Activated CD8-positive, alpha-beta memory T cell treated with anti-CD3 and anti-CD28 coated beads for 4 hours (primary cell): ENCODE measurements at places on chromosomes 4 and X.
A peak's percentile ranks its signal among the peaks of the same experiment; 100 is the strongest.

GRCh38 chr4:153934688-153935017 lies 145.8 kb upstream of the SFRP2 start:
- DNase-seq: no peak

- DNase-seq: no peak
Observed at GRCh38 chr4:100295792-100296191, 105.5 kb upstream of the DDIT4L start.

- no peak for DNase-seq
Observed at GRCh38 chr4:73661646-73662119, 41.4 kb upstream of the RASSF6 start.

DNA sequence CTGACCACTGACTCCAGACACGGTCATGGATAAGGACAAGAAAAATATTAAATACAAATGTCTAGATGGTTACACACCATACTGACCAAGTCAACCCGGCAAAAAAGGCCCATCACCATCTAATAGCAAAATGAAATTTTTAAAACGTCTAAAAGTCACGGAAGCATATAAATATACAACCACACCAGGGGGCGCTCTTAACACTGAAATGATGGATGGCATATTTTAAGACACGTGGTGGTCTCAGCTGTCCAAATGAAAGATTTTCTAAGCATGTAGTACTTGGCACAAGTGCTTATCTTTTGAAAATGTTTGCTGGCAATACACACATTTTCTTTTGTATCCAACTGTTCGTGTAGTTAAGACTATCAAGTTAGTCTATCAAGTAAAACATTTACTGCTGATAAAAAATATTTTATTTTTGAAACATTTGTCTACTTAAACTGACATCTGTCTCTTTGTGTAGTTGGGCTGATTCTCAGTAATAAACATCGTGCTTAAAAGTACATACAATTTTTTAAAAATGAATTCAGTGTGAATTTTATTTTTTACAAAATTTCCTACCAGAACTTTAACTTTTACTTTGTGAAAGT lies 64.6 kb downstream of the COX7B2 start:
- peak; percentile 2 for DNase-seq

DNA sequence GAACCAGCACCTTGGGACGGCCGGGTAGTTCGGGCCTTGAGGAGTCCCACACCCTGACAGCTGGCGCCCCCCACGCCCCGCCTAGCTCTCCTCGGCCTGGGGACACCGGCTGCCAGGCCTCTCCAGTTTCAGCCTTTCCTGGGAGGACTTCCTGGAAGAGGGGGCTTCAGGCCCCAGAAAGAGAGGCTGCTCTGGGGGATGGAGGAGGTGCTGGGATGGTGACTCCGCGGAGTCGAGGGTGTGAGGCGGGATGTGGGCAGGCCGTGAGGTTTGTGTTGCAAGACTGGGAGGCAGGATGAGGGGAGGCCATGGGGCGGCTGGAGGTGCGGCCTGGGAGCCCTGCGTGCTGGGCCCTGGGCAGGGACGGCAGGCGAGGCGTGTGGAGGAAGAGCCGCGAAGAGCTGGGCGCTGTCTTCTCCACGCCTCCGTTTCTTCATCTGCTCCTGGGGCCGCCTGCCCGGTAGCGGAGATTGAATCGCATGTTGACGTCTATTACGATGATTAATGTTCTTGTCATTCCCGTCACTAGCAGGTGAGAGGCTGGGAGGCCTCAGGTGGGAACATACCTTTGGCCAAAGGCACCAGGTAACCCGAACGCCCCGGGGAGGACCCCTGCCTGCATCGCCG lies 918 bp upstream of the FGFRL1 start:
- DNase-seq: no peak

- DNase-seq: no peak
Observed at GRCh38 chr4:1116838-1117237, 3.5 kb upstream of the RNF212 start.

DNA sequence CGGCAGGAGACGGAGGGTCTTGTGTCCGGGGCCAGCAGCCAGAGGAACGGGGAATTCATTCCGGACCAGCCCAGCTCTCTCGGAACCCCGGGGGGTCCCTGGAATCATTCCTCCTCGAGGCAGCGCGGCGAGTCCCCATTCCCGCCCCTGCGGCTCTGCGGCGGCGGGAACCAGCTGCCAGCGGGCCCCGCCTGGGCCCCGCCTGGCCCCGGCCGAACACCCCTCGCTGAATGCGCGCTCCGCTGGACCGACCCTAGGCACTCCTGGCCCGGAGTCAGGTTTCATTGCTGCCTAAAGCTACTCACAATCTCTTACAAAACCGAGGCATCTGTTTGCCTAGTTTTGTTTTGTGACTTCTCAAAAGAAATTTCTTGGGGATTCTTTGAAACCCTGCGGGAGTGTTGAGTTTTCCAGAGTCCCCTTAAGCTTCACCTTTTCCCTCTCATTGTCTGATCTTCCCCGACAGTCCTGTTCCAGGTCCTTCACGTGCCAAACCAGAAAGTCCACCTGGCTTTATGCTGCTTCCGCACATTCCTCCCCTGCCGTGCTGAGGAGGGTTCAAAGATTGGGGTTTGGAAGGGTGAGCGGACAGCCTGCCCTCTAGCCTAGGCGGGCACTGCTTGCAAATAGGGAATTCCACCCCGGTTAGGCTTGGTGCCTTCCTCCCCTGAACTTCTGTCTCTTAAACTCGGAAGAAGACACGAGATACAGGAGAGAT lies 789 bp downstream of the ARHGAP10 start:
- DNase-seq: no peak

GRCh38 chr4:80071604-80072227 lies 1.3 kb downstream of the ANTXR2 start:
- DNase-seq: no peak

DNA sequence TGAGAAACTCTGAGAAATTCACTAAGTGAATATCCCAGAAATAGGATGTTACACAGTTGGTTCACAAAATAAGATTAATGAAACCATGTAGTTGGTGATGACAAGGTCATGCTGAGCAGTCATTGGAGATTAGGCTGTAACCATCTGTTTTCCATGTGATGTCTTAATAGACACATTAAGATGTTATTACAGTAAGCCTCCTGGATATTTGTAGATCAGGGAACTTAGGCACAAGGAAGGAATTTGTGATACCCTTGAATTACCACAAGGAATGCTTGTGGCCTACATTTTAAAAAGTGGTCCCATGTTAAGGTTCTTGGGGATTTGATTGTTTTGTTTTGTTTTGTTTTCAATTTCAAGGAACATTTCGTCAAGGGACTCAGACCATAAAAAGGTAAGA lies 185.6 kb upstream of the BANK1 start:
- no peak for DNase-seq

GRCh38 chr4:53813998-53814397 lies 222.7 kb upstream of the LNX1 start:
- DNase-seq: no peak

GRCh38 chr4:165994701-165995100 lies 121.7 kb downstream of the TLL1 start:
- no peak for DNase-seq

- DNase-seq: no peak
Observed at GRCh38 chr4:156477636-156478035, 494.0 kb downstream of the PDGFC start.

DNA sequence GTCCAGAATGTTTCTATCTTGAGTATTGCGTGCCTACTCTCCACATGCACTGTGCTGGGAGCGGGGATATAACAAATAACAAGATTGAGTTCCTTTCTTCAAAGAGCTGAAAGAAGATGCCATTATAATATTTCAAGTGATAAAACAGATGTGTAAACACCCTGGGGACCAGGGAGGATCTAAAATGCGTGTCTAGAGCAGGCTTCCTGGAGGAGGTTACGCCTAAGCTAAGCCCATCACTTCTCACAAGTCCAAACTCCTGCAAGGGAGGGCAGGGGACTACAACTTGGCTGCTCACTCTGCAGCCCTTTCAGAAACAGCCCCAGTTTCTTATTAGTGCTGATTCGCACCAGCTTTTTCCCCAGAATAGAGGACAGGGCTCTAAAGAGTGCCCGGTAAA lies 21.5 kb downstream of the PTCHD1 start:
- no peak for DNase-seq

GRCh38 chr4:89270792-89271191 lies 36.8 kb downstream of the GPRIN3 start:
- no peak for DNase-seq

GRCh38 chr4:6122496-6122895 lies 77.9 kb downstream of the JAKMIP1 start:
- DNase-seq: no peak

DNA sequence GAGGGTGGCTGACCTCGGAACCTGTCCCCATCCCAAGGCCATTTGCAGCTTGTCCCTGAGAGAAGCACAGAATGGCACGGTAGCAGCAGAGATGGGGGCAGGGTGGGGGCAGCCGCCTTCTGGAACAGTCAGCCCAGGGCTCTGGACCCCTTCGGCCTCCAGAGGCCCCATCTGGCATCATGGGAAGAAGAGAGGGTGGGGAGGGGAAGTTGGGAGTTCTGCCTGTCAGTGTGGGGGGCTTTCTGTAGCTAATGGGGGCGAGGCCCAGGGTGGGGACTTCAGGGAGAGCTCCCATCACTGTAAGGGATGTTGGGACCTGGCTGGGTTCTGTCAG lies 62.9 kb upstream of the ADRA2C start:
- no peak for DNase-seq

GRCh38 chr4:11720292-11720691 lies 291.6 kb upstream of the HS3ST1 start:
- no peak for DNase-seq

DNA sequence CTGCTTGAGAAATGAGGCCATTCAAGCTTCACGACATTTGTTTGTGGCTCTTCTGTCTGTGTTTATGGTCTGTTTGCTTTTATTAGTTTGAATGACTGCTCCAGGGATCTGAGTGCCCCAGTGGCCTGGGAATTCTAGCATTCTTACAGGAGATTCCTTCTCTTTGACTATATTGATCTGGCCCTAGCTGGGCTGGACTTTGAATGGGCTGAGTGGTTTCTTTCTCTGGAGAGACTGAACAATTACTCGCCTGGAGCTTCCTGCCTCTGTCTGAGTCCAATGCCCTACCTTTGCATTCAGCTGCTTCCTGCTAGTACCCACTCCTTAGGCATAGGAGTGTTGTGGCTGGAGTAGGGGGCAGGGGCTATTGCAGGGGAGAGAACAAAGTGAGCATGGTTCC lies 51.2 kb upstream of the EDA start:
- DNase-seq: no peak

- DNase-seq: no peak
Observed at GRCh38 chrX:74178536-74178935, 125.4 kb upstream of the ZCCHC13 start.

DNA sequence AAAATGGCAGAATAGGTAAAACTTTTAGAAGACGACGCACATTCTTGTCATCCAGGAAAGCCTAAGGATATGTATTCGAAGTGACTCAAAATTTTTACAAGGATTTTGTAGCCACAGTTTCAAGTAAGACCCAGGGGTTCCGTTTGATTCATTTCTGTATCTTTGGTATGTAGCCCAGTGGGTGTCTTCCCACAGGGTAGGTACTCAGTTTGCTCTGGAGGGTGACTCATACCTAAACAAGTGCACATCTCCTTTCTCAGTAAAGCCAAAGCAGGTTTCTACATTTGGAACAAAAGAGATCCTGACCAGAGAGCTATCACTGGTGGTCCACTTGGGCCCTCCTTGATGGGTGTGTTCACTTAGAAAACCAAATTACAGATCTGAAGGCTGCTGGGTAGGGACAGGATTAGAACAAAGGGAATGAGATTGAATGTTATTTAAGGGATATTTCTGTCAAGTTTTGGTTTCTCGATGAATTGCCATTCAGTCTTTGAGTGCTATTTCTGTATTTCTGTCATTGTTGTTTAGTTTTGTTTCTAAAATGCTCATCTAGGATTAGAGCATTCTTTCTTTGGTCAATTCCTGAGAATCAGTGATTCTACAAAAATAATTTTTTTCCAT lies 56.1 kb downstream of the PLS3 start:
- DNase-seq: no peak

DNA sequence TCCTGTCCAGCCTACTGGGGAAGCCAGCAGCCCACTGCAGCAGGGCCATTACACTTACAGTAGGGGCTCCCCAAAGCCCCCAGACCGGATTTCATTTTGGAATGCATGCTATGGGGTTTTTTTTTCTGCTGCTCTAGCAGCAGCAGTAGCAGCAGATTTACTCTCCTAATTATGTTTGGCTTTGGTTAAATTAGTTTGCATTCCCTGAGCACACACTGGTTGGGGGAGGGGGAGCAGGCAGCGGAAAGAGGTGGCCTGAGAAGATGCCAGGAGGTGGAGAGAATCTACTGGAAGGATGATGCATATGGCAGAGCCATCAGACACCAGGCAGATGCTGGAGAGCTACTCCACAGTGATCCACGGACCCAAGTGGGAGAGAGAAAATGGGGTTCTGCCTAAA lies 109.6 kb downstream of the LDB2 start:
- DNase-seq: no peak

DNA sequence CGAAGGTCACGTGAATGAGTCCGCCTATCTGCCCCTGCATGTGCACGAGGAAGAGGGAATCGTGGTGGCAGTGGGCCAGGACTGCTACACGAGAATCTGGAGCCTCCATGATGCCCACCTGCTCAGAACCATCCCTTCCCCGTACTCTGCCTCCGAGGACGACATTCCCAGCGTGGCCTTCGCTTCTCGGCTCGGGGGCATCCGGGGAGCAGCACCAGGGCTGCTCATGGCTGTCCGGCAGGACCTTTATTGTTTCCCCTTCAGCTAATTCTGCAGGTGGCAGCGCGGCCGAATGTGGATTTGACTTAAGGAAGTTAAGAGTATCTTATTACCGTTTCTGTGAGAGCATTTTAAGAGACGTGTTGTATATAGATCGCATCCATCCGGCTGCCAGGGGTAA lies 1.2 kb downstream of the DCAF4L1 start:
- no peak for DNase-seq

- no peak for DNase-seq
Observed at GRCh38 chr4:113825272-113825671, 63.7 kb upstream of the CAMK2D start.

DNA sequence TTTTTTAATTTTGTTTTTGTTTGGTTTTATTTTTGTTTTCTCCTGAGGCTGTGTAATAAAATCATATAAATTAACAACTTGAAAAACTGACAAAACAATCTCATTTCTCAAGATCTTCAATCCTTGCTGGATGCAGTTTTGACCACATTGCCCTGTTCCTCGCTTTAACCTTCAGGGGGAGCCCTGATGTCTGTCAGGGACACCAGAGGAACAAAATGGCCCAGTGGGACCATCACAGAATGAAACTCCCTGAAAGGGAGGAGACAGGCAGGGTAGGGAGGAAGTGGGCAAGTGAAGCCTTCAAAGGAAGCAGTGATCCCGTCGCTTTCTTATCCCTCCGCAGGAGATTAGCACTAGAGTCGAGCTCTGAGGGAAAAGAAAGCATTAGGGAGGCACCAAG lies 274.9 kb upstream of the LDB2 start:
- no peak for DNase-seq

DNA sequence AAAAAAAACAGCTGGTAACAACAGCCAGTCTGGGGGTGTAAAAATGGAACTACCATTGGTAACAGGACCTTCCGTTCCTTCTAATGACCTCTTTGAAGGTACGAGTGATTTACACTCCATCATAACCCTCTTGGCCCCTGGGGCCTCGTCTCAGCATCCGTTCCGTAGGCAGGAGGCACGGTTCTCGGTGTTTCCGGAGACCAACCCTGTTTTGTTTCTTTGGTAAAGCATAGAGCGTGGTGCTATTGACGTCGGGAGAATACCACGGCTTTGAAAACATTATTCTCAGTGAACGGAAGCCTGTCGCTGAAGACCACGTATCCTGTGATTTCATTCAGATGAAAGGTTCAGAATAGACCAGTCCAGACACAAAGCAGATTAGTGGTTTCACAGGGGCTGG lies 198.9 kb downstream of the ASMT start:
- no peak for DNase-seq
